ENCODE measurements at places on chromosomes 12 and 14.

- no peak for DNase-seq
Measured at GRCh38 chr12:13976028-13976584, 5.3 kb downstream of the GRIN2B start.

DNA sequence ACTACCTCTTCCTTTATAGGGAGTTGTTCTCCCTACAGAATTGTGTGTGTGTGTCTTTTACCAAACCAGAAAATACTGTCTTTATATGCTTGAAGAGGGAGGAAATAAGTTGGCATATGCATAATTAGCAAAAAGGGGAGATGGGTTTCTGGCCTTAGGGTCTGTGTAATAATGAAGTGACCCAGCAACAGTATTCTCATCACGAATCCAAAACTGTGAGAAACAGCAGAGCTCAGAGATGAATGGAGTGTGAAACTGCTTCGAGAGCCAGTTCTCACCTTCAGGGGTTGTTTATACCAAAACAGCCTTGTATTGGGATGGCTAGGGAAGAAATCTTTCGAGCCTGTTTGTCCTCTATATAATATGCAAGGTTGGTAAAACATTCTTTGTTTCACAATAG is 227.5 kb downstream of the MON2 start:
- DNase-seq, result no peak

DNA sequence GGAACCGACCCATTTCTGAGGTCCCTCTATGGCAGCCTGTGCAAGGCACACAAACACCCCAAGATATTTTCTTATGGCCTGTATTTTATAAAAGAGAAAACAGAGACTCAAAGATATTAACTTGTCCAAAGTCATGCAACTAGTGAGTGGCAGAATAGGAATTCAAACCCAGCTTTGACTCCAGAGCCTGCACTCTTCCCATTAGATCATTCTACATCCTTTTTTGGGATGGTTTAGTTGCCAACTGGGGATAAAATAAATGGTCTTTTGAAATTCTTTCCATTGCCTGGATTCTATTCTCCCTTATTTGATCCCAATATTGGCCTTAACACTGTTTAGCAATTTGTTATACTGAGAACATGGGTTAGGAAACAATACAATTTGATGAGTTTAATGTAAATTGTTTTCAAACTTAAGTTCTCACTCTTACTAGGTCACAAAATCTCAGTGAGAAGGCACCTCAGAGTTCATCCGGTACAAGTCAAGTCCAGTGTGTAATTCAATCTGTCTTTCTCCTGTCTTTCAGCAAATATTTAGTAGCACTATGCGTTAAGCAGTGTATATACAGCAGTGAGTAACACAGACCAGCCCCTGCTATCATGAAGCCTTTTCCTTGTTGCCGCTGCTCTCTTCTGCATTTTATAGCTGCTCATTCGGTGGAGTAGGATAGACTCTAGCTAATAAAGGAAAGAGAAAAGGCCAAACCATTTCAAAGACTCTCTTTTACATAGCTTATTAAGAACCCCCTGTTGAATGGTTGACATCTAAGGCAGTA is 162.1 kb upstream of the IFNG-AS1 start:
- no peak for DNase-seq

DNA sequence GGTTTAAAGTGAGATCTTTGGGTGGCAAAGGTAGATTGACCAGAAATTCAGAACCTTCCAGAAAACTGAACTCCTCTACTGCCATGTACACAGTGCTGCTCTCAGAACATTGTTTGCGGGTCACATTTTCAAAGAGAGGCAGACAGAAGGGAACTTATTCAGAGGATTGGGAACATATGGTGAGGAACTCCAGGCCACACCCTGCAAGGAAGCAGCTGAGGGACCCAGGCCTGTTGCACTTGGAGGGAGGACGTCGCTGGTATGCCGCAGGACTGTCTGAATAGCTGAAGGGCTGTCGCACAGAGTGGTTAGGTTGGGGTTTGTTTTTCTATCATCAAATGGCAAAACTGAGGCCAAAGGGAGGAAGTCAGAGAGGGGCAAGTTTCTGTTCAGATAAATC is 441.1 kb downstream of the DPF3 start:
- DNase-seq, result no peak

GRCh38 chr12:120997448-120997847 is 18.8 kb downstream of the C12orf43 start:
- DNase-seq, result no peak

All from SHP77 treated with DMSO at 0.1 percent for 48 hours (cell line).